NCI-H2107 (cell line): ENCODE measurements at places on chromosomes 2 and 18.

- no peak for DNase-seq
These were observed 305.3 kb downstream of the TMX3 start for GRCh38 chr18:68409576-68409975.

GRCh38 chr2:42386682-42387081 lies 25.7 kb upstream of the COX7A2L start:
- no peak for DNase-seq

GRCh38 chr2:6011921-6012320 lies 319.7 kb downstream of the SOX11 start:
- no peak for DNase-seq

DNA sequence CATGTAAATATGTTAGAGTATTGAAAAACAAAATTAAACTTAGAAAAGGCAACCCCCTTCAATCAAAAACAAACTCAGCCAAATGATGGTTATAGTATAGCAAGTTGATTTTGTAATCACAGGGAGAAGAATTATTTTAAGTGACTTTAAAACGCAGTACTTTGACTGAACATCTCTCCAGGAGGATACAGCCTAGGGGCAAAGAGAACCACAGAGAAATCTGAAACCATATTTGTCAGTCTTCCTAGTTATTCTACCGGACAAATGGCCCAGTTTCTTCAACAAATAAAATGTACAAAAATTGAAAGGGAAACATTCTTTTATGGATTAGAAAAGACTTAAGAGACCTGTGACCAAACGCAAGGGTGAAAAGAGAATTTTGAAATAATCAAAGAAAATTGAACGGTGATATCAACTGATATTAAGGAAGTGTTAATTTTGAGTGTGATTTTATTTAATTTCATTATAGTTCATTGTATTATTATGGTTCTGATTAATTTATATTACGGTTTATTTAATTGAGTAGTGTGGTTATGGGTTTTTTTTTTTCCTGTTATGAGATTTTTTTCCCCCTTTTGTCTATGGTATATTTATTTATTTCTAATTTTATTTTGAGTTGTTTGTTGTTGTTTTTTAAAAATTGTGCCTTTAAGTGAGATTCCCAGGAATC lies 75.3 kb downstream of the HNRNPLL start:
- DNase-seq: no peak

GRCh38 chr2:112669667-112670066 lies 23.9 kb downstream of the SLC20A1 start:
- no peak for DNase-seq

DNA sequence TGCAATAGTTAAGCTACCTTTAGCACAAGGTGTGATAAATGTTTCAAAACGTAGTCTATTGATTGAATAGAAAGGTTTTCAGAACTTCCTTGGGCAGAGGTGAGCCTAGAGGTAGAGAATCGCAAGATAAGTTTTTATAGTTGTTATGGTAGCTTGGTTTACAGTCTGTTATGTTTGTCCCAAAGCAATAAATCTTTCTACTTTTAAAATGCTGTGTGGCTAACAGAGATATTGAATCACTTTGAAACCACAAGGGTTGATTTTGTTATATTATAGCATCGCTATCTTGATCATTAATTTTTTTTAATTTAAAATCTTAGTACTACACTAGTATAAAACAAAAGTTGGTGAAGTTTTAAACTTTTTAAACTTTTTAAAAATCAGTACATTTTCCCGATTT lies 126.7 kb downstream of the TMEM182 start:
- DNase-seq: no peak

DNA sequence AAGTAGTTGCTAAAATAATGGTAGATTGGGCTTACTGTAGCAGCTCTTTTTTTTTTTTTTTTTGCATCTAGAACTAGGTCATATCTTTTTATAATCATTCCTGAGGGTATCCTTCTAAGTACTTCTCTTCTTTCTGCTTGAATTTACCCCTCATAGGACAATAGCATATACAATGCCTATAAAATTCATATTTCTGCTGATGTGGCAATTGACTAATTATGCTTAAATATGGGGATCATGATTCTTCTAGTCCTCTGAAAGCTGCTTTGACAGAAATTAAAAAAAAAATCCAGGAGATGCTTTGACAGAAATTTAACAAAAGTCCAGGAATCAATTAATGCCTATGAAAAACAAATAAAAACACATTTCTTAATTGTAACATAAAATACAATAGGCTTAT lies 358.4 kb downstream of the CCDC85A start:
- no peak for DNase-seq

GRCh38 chr2:102891296-102891695 lies 129.5 kb downstream of the TMEM182 start:
- no peak for DNase-seq

DNA sequence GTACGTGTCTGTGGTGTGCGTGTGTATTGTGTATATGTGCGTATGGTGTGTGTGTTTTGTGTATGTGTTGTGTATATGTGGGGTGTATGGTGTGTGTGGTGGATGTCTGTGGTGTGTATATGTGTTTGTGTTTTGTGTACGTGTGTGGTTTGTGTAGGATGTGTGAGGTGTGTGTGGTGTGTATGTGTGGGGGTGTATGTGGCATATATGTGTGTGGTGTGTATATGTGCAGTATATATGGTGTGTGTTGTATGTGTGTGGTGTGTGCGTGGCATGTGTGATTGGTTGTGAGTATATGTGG lies 101.3 kb downstream of the CLIP4 start:
- no peak for DNase-seq

DNA sequence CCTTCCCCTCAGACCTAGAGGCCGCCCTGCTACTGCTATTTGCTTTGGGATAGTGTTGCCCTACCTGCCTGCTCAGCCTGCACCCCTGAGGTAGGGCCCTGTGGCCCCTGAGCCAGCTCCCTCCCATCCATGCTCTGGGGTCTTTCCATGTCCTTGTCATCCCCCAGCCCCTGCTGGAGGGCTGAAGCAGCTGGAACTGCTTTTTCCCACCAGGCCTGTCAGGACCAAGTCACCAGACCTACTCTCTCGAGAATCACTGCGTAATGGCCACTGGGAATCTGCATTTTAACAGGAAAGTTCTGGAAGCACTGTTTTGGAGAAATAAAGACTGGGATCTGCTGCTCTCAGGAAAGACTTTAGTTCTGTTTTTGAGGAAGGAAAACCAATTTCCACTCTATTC lies 20.2 kb upstream of the SLC35F6 start:
- no peak for DNase-seq

DNA sequence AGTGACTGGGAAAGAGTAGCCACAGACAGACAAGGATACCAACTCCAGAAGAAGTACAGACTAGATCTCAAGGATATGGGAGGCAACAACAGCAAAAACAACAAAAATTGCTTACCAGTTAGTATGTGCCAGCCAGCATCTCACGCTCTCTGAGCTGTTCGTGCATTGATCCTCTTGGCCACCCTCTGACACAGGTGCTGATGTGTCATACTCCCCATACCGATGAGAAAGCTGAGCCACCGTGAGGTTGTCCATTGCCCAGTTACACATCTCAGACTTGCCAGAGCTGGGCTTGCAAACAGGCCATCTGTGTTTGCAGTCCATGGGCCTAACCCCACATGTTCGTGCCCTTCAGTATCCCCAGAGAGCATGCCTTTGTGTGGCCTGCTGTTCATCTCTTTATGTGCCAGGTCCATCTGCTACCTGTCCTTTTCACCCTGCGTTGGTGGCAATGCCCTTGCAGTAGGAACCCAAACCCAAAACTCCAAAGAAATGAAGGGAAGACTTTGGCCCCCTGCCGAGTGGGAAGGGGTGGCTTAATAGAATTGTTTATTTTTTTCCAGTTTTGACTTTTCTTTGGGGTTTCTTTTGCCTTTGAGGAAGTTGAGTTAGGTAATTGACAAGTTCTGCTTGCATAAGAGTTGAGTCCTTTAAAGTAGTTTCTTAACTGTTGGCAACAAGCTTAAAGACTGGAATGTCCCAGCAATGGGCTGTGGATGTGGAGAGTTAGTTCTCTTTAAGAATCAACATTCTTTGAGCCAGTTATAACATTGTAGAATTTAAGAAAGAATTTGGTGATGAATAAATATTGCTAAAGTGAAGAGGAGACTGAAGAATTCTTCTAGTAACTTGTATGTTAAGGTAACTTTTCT lies 46.7 kb downstream of the LYPD6B start:
- DNase-seq: no peak

DNA sequence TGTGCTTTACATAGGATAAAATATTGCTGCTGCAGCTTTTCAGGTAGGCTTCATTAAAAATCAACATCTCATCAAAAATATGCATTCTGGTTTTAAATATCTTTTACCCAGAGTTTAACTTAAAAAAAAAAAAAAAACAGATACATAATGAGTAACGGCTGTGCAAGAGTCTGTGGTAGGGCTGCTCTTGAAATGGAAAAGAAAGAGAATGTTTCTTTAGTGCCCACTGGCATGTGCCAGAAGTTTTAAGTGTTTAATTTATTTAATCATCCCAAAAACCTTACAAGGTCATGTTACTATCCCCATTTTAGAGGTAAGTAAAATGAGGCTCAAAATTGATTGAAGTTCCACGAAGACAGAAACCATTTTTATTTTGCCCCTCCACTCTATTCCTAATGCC lies 92.1 kb downstream of the SLC8A1 start:
- DNase-seq: no peak

DNA sequence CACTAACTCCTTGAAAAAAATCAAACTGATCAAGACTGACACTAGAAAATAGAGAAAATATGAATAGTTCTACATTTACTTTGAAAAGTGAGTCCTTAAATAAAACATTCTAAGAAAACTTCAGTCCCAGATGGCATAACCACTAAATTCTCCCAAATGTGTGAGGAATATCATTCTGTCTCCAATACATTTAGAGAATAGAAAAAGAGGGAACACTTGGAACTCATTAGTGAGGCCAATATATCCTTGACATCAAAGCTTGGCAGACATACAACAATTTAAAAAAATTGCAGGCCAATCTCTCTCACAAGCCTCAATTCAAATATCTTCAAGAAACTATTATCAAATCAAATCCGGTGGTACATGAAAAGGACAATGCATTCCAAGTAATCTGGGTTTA lies 79.3 kb upstream of the TMEM247 start:
- DNase-seq: no peak

- no peak for DNase-seq
These were observed 30.2 kb upstream of the HPCAL1 start for GRCh38 chr2:10272464-10272863.

GRCh38 chr2:19667536-19667949 lies 234.2 kb downstream of the TTC32 start:
- DNase-seq: no peak

GRCh38 chr18:55252901-55253300 lies 293.6 kb upstream of the CCDC68 start:
- DNase-seq: no peak

DNA sequence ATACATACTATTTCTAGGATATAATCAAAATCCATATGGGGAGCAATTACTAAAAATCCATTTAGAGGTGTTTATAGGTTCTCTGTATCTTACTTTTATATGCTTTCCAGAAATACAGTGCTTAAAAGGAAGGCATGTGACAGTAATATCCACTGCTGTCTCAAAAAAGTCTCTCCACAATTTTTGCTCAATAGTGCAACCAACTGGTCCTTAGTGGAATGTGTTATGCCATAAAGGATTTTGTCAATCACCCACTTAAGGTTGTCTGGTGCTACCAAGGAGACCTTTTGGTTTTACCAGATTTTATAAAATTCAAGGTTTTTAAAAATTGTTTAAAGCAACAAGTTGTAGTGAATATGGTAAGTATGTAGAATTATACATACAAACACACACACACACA lies 328.5 kb upstream of the DSEL start:
- DNase-seq: no peak

GRCh38 chr2:15892151-15892880 lies 48.0 kb upstream of the MYCN start:
- no peak for DNase-seq

DNA sequence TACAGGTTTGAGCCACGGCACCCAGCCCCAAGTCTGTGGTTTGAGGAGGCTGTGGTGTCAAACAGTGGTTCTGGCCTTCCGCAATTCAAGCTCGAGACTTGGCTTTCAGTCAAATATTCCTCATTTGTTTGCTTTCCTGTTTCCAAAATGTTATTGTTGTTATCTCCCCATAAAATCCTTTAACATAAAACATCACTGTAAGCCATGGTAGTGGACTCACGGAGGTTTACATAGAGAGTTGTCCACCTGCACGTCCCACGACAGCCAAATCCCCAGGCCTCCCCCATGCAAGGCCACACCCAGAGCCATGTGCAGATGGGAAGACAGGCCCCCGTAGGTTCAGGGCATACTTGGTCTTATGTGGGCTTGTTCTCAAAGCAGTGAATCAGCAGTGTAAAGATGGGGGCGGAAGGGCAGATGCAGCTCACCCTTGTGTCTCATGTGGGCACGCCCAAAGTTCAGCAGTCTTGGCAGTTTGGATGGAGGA lies 18.9 kb upstream of the ST3GAL5 start:
- no peak for DNase-seq

GRCh38 chr2:111091811-111092211 lies 28.9 kb upstream of the BCL2L11 start:
- DNase-seq: no peak

DNA sequence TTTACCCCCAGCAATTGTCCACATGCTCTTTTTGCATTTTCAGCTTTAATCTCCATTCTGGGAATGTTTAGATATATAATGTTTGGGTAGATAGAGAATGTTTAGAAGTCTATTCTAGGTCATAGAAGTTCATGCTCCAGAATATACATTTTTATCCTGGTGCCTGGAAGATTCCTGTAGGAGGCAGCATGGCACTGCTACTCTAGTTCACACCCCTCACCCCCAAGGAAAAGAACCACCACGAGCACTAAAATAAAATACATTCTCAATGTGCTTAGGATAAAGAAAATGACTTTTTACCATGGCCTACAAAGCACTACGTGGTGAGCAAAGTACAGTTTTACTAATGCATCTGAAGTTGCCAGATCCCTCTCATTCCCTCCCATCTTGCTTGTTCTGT lies 53.8 kb downstream of the MYO1B start:
- no peak for DNase-seq

- DNase-seq: no peak
These were observed 50.9 kb downstream of the ACAA2 start for GRCh38 chr18:49762191-49763077.
